ENCODE measurements at places on chromosomes 4 and X.

GRCh38 chr4:38568768-38569167, 95.2 kb upstream of the KLF3 start:
- H3K4me1 ChIP-seq, result no peaks in the 10 kb centered on the region
- H3K27ac ChIP-seq, result no peak overlapping the region
- no peak for DNase-seq
- H3K36me3 ChIP-seq, result no peaks in the 10 kb centered on the region
- no peaks in the 10 kb centered on the region for H3K27me3 ChIP-seq

DNA sequence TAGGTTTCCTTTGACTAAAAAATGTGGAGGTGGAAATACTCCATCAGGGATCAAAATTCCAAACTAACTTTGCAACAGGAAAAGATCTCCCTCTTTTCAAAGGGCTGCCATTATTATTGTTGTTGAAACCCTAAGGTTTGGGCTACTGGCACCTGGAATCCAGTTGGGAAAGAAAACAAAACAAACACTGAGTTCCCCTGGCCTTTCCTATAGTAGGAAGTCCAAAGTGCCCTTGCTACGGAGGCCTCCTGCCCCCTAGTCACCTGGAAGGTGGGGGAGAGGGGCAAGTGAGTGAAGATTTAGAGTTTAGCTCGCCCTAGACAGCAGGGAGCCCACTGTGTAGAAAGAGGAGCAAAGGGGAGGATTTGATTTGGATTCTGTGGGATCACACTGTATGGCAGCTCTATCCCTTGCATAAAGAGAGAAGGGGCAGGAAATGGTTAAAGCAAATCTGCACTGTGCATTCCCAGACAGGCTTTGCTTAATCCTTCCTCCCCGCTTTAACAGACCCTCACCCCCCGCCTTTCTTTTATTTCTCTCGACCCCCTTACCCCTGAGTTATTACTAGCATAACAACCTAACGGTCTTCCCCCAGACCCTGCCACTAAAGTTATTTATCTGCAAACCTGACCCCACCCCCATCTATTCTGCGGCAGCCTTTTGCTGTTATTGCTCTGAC, 627 bp upstream of the FAT4 start:
- peaks cover 3% of the 10 kb centered on the region for H3K4me1 ChIP-seq
- H3K27me3 ChIP-seq, result peaks cover 10% of the 10 kb centered on the region
- DNase-seq, result no peak
- no peak overlapping the region for H3K27ac ChIP-seq
- no peaks in the 10 kb centered on the region for H3K36me3 ChIP-seq

GRCh38 chrX:15906041-15906943, 51.7 kb upstream of the AP1S2 start:
- H3K4me3 ChIP-seq, result no peak overlapping the region
- no peaks in the 10 kb centered on the region for H3K4me1 ChIP-seq
- DNase-seq, result no peak
- H3K27ac ChIP-seq, result no peak overlapping the region

DNA sequence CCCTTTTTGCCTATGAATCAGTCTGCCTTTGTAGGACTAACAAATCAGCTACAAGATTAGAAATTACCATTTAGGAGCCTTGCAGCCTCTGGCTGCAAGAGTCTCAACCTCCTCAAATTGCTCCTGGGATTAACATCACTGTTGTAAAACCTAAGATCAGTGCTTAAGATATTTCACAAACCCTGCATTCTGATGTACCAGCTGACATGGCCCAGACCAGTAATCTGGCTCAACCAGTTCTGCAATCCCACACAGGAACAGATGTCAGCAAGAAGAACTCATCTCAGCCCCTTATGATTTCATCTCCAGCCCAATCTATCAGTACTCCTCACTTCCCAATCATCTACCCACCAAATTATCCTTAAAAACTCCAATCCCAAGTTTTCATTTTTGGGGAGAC, 32.5 kb upstream of the AADAT start:
- H3K27ac ChIP-seq, result no peak overlapping the region
- DNase-seq, result no peak
- H3K4me3 ChIP-seq, result no peak overlapping the region
- no peaks in the 10 kb centered on the region for H3K27me3 ChIP-seq
- H3K4me1 ChIP-seq, result 0 out of 2 replicates have a peak, but pooled peaks cover 1% of the 10 kb centered on the region
- H3K36me3 ChIP-seq, result no peaks in the 10 kb centered on the region

- H3K27me3 ChIP-seq, result no peaks in the 10 kb centered on the region
- no peaks in the 10 kb centered on the region for H3K36me3 ChIP-seq
- no peak overlapping the region for H3K4me3 ChIP-seq
- DNase-seq, result no peak
- H3K4me1 ChIP-seq, result no peaks in the 10 kb centered on the region
- H3K27ac ChIP-seq, result no peak overlapping the region
These were observed 127.0 kb downstream of the HS6ST2 start for GRCh38 chrX:132831336-132831973.

- DNase-seq, result no peak
- H3K4me1 ChIP-seq, result no peaks in the 10 kb centered on the region
- H3K27me3 ChIP-seq, result no peaks in the 10 kb centered on the region
- H3K4me3 ChIP-seq, result no peak overlapping the region
- no peaks in the 10 kb centered on the region for H3K36me3 ChIP-seq
These were observed 40.8 kb downstream of the CLCN4 start for GRCh38 chrX:10197279-10198210.

GRCh38 chrX:150465881-150466775, 102.3 kb upstream of the MTM1 start:
- no peak overlapping the region for H3K27ac ChIP-seq
- H3K4me1 ChIP-seq, result no peaks in the 10 kb centered on the region
- H3K27me3 ChIP-seq, result no peaks in the 10 kb centered on the region
- no peaks in the 10 kb centered on the region for H3K36me3 ChIP-seq

DNA sequence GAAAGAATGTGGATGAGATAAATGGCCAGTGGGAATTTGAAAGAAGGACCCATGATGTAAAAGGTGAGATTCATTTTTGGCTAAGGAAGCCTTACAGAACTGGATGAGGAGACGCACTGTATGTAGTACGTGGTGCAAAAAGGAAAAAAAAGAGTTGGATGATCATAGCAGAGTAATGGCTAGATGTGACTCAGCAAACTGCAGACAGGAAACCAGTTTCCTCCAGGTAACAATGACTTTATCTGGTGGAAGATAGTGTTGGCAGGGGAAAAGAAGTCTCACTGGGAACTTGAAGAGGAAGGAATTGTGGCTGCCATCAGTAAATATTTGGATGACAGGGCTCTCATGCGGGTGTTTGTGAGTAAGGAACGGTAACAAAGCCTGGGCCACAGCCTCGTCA, 243.2 kb downstream of the CPE start:
- no peak for DNase-seq
- no peak overlapping the region for H3K27ac ChIP-seq
- H3K4me1 ChIP-seq, result no peaks in the 10 kb centered on the region

- H3K27me3 ChIP-seq, result no peaks in the 10 kb centered on the region
- DNase-seq, result no peak
- no peaks in the 10 kb centered on the region for H3K36me3 ChIP-seq
- H3K4me1 ChIP-seq, result no peaks in the 10 kb centered on the region
- H3K27ac ChIP-seq, result no peak overlapping the region
- no peak overlapping the region for H3K4me3 ChIP-seq
These were observed 47.4 kb upstream of the VEGFC start for GRCh38 chr4:176840166-176840565.

- no peaks in the 10 kb centered on the region for H3K4me1 ChIP-seq
- H3K27me3 ChIP-seq, result no peaks in the 10 kb centered on the region
- H3K27ac ChIP-seq, result no peak overlapping the region
These were observed 997.4 kb upstream of the PRKX start for GRCh38 chrX:4710618-4711433.

GRCh38 chrX:72271812-72272211, 5.2 kb downstream of the RPS4X start:
- no peaks in the 10 kb centered on the region for H3K27me3 ChIP-seq
- H3K4me1 ChIP-seq, result no peaks in the 10 kb centered on the region
- no peak overlapping the region for H3K27ac ChIP-seq
- peaks cover 33% of the 10 kb centered on the region for H3K36me3 ChIP-seq
- no peak for DNase-seq

GRCh38 chr4:36772154-36772516, 472.4 kb upstream of the NWD2 start:
- no peak overlapping the region for H3K27ac ChIP-seq
- no peaks in the 10 kb centered on the region for H3K36me3 ChIP-seq
- H3K27me3 ChIP-seq, result no peaks in the 10 kb centered on the region

GRCh38 chr4:22019676-22020075, 71.1 kb upstream of the KCNIP4 start:
- no peak overlapping the region for H3K27ac ChIP-seq
- no peak overlapping the region for H3K4me3 ChIP-seq
- no peaks in the 10 kb centered on the region for H3K27me3 ChIP-seq
- H3K4me1 ChIP-seq, result no peaks in the 10 kb centered on the region

DNA sequence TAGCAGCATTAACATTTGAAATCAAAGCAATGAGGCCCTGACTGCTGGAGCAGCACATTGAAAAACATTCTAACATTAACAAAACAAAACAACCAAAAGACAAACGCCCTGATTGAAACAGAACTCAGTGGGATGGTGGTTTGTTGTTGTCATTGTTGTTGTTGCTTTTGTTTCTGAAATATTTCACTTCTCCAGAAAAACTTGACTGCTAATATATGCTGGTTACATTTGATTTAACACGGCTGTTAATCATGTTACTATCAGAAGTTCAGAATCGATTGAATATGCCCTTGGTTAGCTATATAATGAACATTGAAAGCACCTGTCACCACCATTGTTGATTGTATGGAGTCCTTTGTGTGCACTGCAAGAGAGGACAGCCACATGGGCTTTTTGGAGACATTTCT, 790.4 kb upstream of the GALNTL6 start:
- H3K27ac ChIP-seq, result no peak overlapping the region
- no peak for DNase-seq
- no peaks in the 10 kb centered on the region for H3K36me3 ChIP-seq
- no peak overlapping the region for H3K4me3 ChIP-seq
- peaks cover 2% of the 10 kb centered on the region for H3K4me1 ChIP-seq

DNA sequence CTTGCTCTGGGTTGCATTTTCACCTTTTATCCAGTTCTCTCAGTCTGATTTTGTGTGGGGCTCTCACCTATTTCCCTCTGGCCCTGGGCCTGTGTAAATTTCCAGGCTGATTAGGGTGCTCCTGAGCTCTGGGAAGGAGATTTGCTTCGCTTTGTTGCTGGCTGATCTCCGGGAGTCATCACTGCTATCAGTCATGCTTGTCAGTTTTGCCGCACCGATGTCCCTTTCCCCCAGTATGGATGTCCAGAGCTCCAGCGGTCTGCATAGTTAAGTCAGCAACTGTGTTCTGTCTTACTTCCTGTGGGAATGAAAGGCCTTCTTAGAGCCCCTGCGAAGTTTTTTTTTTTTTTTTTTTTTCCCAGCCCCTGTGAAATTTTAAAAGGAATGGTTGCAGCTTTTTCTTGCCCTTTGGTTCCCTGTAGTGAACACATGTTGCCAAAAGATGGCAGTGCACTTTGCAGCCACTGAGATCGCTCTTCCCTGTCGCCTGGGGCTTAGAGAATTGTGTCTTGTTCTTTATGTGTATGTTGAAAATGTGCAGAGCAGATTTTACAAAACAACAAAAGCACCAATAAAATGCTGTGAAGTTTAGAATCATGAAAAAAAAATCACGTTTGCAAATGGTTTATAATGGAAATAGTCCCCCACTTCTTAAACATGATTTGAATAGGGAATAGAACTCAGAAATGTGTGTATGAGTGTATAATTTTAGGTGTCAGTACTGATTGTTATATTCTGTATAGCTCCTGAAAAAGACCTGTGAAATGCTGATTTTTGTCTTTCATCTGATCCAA, 109.1 kb upstream of the SLC4A4 start:
- H3K27ac ChIP-seq, result no peak overlapping the region
- H3K27me3 ChIP-seq, result no peaks in the 10 kb centered on the region
- no peak overlapping the region for H3K4me3 ChIP-seq
- DNase-seq, result no peak
- no peaks in the 10 kb centered on the region for H3K4me1 ChIP-seq
- H3K36me3 ChIP-seq, result no peaks in the 10 kb centered on the region

- DNase-seq, result no peak
- H3K4me3 ChIP-seq, result no peak overlapping the region
- no peaks in the 10 kb centered on the region for H3K4me1 ChIP-seq
- no peak overlapping the region for H3K27ac ChIP-seq
- H3K27me3 ChIP-seq, result no peaks in the 10 kb centered on the region
These were observed 62.2 kb upstream of the FAM241A start for GRCh38 chr4:112082954-112083586.

DNA sequence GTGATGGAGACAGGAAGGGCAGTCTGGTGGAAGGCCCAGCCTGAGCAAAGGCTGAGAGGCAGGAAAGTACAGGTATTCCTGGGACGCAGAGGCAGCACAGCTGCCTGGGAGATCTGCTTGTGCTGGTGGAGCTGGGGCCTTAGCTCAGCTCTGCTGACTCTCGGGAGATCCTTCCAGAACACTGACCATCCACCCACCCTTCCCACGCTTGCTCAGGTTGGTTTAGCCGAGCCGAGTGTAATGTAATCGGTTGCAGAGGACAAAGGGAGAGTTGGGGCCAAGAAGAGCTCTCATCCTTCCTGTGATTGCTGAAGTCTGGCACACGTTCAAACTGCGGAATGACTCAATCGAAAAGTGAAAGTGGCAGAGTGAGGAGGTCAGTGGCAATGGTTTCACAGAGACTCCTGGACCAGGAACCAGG, 43.1 kb upstream of the GPR78 start:
- H3K27me3 ChIP-seq, result no peaks in the 10 kb centered on the region
- peaks cover 5% of the 10 kb centered on the region for H3K4me1 ChIP-seq
- DNase-seq, result no peak
- no peaks in the 10 kb centered on the region for H3K36me3 ChIP-seq
- no peak overlapping the region for H3K4me3 ChIP-seq

GRCh38 chrX:72340041-72340440, 34.3 kb upstream of the CITED1 start:
- DNase-seq, result no peak
- no peaks in the 10 kb centered on the region for H3K4me1 ChIP-seq
- H3K36me3 ChIP-seq, result no peaks in the 10 kb centered on the region
- no peak overlapping the region for H3K27ac ChIP-seq

All from iPS DF 6.9 (cell line).